ENCODE measurements at places on chromosomes 1 and 21.

GRCh38 chr1:87508247-87508787 lies 179.6 kb downstream of the LMO4 start:
- DNase-seq = no peak

DNA sequence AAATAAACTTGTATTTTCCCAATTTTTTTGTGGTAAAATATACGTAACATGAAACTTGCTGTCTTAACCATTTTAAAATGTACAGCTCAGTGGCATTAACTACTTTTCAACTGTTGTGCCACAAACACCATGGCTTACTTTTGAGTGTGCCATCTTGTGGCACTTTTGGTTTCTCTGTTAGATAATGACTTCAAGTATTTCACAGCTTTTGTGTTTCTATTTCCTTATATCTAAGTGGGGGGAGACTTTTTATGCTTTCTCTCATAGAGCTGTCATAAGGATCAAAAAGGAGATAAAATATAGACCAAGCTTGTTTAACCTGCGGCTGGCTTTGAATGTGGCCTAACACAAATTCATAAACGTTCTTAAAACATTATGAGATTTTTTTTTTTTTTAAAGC lies 44.3 kb downstream of the CDC14A start:
- DNase-seq = no peak

GRCh38 chr1:184945678-184946412 lies 28.5 kb downstream of the NIBAN1 start:
- DNase-seq = no peak

DNA sequence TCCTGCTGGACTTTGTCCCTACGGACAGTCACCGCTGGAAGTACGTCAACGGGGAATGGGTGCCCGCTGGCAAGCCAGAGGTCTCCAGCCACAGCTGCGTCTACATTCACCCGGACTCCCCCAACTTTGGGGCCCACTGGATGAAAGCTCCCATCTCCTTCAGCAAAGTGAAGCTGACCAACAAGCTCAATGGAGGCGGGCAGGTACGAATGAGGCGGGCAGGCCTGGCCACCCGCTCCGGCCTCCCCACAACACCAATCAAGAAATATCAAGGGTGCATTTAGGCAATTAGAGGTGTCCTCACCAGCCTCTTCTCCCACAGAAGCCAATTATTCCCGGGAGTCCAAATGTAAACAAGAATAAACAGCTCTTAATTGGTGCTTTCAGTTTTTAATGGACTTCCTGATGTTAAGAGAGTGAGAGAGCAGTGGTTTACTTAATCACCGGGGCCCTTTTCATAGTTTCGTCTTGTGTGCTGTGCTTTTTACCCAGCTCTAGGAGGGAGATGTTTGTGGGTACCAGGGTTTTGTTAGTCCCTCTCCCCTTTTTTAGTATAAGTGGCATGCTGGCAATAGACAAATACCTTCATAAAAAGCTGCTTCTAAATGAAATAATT lies 10.7 kb downstream of the TBX19 start:
- DNase-seq = no peak

DNA sequence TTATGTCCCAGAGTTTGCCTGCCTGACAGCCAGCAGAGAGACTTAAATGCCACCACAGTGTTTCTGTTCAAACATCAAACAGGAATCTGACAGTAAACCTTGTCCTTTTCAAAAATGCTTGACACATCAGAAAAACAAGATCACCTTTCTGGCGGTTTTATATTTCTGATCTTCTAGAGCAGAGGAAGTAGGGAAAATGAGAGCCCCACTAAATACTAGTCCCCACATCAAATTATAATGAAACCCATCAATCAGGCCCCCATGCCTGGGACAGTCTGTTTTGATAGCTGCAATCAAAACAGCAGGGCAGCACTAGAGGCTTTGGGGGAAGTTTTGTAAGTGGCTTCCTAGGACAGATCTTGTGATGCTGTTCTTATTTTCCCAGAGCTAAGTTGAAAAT lies 129.3 kb downstream of the CNIH3 start:
- no peak for DNase-seq
